Myocyte (in vitro differentiated cells): ENCODE measurements at places on chromosomes 3 and 15. TPM values are rescaled to one million over a fixed set of nuclear protein-coding genes. Genes with fewer than 3 reads are reported as not detected.

C15orf62 gene
- total RNA-seq = not detected in 2 replicates

OXTR gene
- total RNA-seq = 4.7 and 5.1 TPM in 2 replicates

CPEB1 gene
- 2.6 and 3.7 TPM in 2 replicates for total RNA-seq

SERPINI2 gene
- not detected in 2 replicates for total RNA-seq

EIF4A2 gene
- 1,024 and 1,042 TPM in 2 replicates for total RNA-seq

MB21D2 gene
- total RNA-seq = 11.6 and 15.6 TPM in 2 replicates

TMCO5A gene
- not detected in 2 replicates for total RNA-seq

DET1 gene
- total RNA-seq = 7.2 and 9.1 TPM in 2 replicates

LRRIQ4 gene
- not detected in 2 replicates for total RNA-seq

CLDN11 gene
- not detected in 2 replicates for total RNA-seq

CCR8 gene
- not detected in 2 replicates for total RNA-seq

CCDC54 gene
- total RNA-seq = not detected in 2 replicates

MAP1A gene
- 332 and 364 TPM in 2 replicates for total RNA-seq

SLC22A13 gene
- total RNA-seq = 0.16 and 0.40 TPM in 2 replicates

P2RY12 gene
- not detected in 2 replicates for total RNA-seq
